NCI-H2227 treated with DMSO at 0.1 percent for 48 hours (cell line): ENCODE measurements at places on chromosomes 1 and 21.

- no peak for DNase-seq
Measured at GRCh38 chr1:7113822-7114221, 328.6 kb downstream of the CAMTA1 start.

DNA sequence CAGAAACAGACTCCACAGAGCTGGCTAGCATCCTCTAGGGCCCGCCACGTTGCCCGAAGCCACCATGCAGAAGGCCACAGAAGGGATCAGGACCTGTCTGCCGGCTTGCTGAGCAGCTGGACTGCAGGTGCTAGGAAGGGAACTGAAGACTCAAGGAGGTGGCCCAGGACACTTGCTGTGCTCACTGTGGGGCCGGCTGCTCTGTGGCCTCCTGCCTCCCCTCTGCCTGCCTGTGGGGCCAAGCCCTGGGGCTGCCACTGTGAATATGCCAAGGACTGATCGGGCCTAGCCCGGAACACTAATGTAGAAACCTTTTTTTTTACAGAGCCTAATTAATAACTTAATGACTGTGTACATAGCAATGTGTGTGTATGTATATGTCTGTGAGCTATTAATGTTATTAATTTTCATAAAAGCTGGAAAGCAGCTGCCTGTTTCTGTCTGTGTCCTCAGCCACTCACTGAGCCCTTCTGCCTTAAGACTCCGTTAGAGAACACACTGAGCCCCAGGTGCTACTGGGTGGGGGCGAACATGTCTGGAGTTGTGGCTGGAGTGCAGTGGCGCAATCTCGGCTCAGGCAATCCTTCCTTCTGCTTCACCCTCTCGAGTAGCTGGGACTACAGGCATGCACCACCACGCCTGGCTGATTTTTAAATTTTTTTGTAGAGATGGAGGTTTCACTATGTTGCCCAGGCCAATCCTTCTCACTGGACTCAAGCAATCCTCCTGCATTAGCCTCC, 14.8 kb downstream of the MFSD2A start:
- DNase-seq, result no peak

GRCh38 chr1:220787069-220787619, 431 bp downstream of the MTARC1 start:
- peak; percentile 65 for DNase-seq

- DNase-seq, result no peak
Measured at GRCh38 chr1:145927916-145928643, 796 bp upstream of the RBM8A start.

DNA sequence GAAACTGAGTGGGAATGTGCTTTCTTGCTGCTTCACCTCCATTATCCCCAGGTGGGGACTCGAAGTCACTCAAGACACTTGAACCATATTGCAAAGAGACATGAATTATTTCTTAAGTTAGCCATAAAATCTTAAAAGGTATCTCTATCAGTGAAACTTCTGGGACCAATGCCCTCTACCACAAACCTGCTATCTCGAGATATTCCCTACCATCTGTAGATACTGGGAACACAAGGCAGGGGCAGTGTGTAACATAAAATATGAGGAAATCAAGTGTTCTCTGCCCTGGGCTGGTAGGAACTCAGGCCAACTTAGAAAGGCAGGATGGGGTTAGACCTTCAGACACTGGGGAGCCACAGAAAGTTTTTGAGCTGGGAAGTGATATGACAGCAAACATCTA, 1.3 kb upstream of the CD58 start:
- no peak for DNase-seq

GRCh38 chr1:53651356-53651755, 87.6 kb downstream of the GLIS1 start:
- no peak for DNase-seq
